ENCODE measurements at places on chromosomes 7 and 10. TPM values are rescaled to one million over a fixed set of nuclear protein-coding genes. Genes with fewer than 3 reads are reported as not detected.

Gene SYT15
- total RNA-seq: 0.08 TPM

Gene PLA2G12B
- total RNA-seq: not detected

Gene POU6F2
- not detected for total RNA-seq

Gene EVX1
- not detected for total RNA-seq

Gene HECW1
- not detected for total RNA-seq

Gene FLNC
- 0.11 TPM for total RNA-seq

Gene CCDC172
- total RNA-seq: not detected

Gene BUB3
- 165 TPM for total RNA-seq

Gene SYNPO2L
- total RNA-seq: not detected

Gene COL13A1
- 3.7 TPM for total RNA-seq

Gene HOXA5
- total RNA-seq: 0.70 TPM

Gene PARD3
- total RNA-seq: 37.2 TPM

Gene OR2A42
- not detected for total RNA-seq

Gene ASZ1
- total RNA-seq: not detected

Gene CFAP69
- 0.30 TPM for total RNA-seq

Gene MYH16
- total RNA-seq: 1.1 TPM

Gene PIK3AP1
- total RNA-seq: 0.04 TPM

Gene CRPPA
- 0.31 TPM for total RNA-seq

Gene AVL9
- total RNA-seq: 18.5 TPM

Gene OR9A2
- not detected for total RNA-seq

Gene SPDYE16
- not detected for total RNA-seq

Gene FKBP6
- not detected for total RNA-seq

Gene ANKRD30A
- not detected for total RNA-seq

Gene SPAM1
- not detected for total RNA-seq

Gene AGMO
- not detected for total RNA-seq

Gene UTF1
- total RNA-seq: not detected

Gene ZNF503
- 17.6 TPM for total RNA-seq

Gene CARD11
- total RNA-seq: 2.1 TPM

Gene CYP26C1
- total RNA-seq: not detected

Gene ELAPOR2
- total RNA-seq: 3.2 TPM

Gene FERD3L
- not detected for total RNA-seq

Gene SSC4D
- total RNA-seq: 0.87 TPM

Gene PAPOLB
- not detected for total RNA-seq

Gene GIMAP6
- not detected for total RNA-seq

Gene TYW1B
- total RNA-seq: 1.6 TPM

Gene STRIP2
- 15.5 TPM for total RNA-seq

Gene SPDYE5
- not detected for total RNA-seq

Gene NPTX2
- total RNA-seq: 0.47 TPM

Gene CC2D2B
- total RNA-seq: not detected

Gene ARHGAP22
- total RNA-seq: 9.0 TPM

Gene UFSP1
- 6.3 TPM for total RNA-seq

Gene VSIR
- total RNA-seq: 10.1 TPM

Gene NUTM2E
- total RNA-seq: not detected

Gene OIT3
- total RNA-seq: not detected

Gene LSM5
- 18.7 TPM for total RNA-seq

Measured in hair follicular keratinocyte (primary cell).